ENCODE measurements at places on chromosomes 6 and 20. TPM values are rescaled to one million over a fixed set of nuclear protein-coding genes. Genes with fewer than 3 reads are reported as not detected.

DNA sequence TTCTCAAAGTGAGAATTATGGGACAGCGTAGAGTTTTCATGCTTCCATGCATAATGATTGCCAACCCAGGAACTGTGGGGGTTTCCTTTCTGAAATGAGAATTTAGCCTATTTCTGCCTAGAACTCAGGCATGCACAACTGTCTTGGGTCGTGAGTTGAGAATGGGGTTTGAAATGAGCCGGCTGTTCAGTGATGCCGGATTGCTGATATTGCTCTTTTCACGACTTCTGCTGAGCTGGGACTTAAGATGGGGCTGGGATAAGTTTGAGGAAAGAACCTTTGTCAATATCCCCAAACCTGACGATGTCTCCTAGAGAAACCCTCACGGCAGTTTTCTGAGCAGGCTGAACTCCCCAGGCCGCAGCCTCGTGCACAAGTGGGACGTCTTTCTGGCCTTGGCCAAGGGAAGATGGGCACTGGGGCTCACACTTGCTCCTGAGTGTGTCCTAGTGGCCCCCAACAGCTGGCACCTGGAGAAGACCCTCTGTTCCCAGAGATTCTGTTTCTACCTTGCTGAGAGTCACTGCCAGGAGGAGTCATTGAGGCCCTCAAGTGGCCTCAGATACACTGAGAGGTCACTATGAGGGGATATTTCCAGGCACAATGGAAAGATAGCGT, 34.1 kb upstream of the RIN2 start:
- DNase-seq: no peak

ZC3H12D gene
- total RNA-seq: 0.47 TPM

HLA-DRA gene
- 151 TPM for total RNA-seq

DNA sequence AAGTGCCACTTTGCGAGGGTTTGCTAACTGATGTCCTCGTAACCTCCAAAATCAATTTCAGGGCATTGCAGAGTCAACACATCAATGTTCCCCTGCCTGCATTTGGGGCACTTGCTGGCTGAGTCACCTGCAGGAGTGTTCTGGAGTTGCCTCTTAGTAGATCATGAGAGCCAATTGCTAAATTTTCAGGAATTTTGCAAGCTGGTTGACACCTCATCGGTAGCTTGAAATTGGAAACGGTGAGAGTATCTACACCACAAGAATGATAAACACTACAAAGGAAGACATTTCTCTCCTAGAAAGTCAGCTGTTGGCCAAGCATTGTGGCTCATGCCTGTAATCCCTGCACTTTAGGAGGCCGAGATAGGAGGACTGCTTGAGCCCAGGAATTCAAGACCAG, 10.8 kb upstream of the BFSP1 start:
- no peak for DNase-seq

GRCh38 chr6:22613695-22614094, 44.3 kb downstream of the HDGFL1 start:
- no peak for DNase-seq

GRCh38 chr20:31740656-31741323, 1.7 kb downstream of the TPX2 start:
- DNase-seq: no peak

DNA sequence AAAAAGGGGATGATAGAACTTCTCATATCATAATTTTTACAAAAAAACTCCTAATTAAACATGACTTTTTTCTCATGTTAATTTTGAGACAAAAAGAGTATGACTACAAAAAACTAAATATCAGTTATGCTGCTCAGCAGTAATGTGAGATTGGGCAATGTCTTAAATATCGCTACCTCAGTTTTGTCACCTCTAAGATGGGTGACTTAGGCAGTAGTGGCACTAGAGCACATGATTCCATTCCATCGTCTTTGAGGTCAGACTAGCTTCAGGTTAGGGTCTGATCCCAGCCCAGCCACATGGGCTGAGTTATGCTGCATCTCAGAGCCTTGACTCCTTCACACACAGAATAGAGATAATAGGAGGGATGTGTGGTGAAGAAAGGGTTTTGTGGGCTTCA, 11.0 kb downstream of the DCBLD1 start:
- DNase-seq: no peak

DTD1 gene
- 18.9 TPM for total RNA-seq

GRCh38 chr6:135801755-135802465, 49.6 kb upstream of the PDE7B start:
- no peak for DNase-seq

FKBP1A gene
- 214 TPM for total RNA-seq

- DNase-seq: no peak
Measured at GRCh38 chr20:49850463-49851230, 38.0 kb downstream of the SLC9A8 start.

PRRT1 gene
- total RNA-seq: 0.97 TPM

DNA sequence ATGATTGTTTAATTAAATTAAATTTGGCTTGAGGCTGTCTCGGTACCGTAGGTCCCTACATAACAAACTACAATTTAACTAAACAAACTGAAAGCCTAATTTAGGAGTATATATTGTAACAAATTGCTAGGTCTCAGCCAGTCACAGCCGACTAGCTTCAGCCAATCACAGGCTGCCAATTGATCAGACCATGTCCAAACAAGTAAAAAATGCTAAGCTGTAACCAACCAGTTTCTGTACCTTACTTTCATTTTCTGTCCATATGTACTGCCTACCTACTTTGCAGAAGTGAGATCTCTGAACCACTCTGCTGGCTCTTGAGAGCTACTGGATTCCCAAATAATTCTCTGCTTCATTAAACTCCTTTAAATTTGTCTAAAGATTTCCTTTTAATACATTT, 648.0 kb upstream of the GJE1 start:
- no peak for DNase-seq

DCDC2 gene
- total RNA-seq: 0.05 TPM

- DNase-seq: no peak
Measured at GRCh38 chr6:149049230-149049629, 268.3 kb upstream of the TAB2 start.

DNA sequence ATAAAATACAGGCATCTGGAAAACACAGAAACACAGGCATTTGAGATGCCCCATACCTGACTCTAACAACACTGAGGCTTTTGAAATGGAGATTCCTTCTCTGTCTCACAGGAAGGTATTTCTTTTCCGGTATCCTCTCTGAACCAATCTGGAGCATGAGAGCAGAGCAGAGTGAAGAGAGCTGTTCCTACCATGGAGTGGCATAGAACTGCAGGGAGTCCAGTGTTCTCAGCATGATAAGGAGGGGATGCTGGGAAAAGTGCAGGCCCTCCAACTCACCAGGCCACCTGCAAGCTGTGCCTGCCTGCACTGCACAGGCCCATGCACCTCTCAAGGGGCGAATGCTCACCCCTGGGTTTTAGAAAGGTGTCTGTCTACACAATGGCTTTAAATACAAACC, 89.2 kb downstream of the FOXA2 start:
- no peak for DNase-seq

DNA sequence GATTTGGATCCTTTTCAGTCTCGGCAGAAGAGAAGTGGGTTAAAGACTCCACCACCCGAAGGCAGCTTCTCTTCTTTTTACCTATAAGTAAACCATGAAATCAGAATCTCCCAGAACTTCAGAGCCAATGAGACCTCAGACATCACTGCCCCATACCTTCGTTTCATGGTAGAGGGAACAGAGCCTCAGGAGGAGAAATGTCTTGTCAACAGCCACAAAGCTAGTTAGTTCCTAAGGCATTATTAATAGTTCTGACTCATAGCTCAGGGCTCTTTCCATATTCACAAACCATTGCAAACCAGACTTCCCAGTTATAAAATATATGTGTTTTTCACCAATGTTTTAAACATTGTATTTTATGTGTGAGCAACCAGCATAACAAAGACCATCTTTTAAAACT, 118.7 kb upstream of the RIPOR2 start:
- DNase-seq: no peak

GRCh38 chr6:110348961-110349690, 9.0 kb downstream of the METTL24 start:
- DNase-seq: no peak

DNA sequence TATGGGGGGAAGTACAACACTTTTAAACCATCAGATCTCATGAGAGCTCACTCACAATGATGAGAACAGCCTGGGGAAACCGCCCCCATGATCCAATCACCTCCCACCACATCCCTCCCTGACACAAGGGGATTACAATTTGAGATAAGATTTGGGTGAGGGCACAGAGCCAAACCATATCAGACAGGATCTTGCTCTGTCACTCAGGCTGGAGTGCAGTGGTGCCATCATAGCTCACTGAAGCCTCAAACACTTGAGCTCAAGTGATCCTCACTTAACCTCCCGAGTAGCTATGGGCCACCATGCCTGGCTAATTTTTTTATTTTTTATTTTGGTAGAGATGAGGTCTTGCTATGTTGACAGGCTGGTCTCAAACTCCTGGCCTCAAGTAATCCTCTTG, 5.1 kb upstream of the IYD start:
- no peak for DNase-seq

DNA sequence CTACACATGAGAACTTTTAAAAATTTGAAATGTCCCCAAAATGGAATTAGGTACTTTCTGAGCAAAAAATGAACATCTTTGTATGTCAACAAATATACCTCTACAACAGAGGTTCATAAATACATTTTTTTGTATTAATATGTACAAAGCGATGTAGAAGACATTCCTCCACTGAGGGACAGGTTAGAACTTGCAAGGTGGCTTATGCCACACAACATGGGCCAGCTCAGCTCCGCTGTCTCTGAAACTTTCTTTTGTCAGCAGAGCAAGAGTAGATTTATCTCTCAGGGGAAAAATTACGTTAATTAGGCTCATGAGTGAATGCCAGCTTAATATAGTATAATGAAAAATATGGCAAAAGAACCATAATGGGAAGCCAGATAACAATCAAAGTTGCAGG, 10.6 kb upstream of the TMEM242 start:
- DNase-seq: no peak
